ENCODE measurements at places on chromosomes 7 and 10.

DNA sequence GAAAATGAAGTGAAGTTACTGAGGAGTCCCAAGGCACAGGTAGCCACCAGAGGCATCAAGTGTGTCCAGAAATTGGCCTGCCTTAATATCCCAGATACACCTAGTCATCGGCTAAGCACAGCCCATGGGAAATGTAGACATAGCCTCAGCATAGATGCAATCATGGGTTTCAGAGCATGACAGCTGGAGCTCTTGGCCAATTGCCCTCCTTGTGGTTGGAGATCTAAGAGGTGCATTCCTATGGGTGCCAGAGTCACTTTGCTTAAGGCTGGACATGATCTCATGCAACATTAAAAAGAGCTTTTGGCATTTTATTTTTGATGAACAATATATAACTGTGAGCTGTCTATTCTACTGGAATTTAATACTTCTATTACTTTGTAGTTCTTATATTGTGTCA, 758.0 kb upstream of the LRRTM3 start:
- DNase-seq, result no peak

- DNase-seq, result no peak
Measured at GRCh38 chr10:116868722-116869121, 19.4 kb downstream of the ENO4 start.

DNA sequence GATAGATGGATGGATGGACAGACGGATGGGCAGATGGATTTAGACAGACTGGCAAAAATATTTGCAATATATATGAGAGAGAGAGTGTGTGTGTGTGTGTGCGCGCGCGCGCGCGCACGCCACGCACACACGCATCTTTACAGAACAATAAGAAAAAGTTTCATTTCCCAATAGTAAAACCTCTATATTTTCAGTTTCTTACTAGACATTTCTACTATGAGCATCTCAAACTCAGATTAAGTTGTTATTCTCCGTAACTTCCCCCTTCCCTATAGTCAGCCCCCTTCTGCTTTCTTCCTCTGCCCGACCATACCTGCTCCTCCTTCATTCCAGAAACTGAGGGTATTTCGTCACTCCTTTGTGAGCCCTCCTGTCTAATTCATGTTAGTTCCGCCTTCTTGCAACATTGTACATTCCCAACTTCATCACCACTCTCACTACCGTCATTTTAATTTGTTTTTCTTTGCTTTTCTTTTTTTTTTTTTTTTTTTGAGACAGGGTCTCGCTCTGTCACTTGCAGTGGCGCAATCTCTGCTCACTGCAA, 154.4 kb upstream of the SH2B2 start:
- DNase-seq, result no peak

DNA sequence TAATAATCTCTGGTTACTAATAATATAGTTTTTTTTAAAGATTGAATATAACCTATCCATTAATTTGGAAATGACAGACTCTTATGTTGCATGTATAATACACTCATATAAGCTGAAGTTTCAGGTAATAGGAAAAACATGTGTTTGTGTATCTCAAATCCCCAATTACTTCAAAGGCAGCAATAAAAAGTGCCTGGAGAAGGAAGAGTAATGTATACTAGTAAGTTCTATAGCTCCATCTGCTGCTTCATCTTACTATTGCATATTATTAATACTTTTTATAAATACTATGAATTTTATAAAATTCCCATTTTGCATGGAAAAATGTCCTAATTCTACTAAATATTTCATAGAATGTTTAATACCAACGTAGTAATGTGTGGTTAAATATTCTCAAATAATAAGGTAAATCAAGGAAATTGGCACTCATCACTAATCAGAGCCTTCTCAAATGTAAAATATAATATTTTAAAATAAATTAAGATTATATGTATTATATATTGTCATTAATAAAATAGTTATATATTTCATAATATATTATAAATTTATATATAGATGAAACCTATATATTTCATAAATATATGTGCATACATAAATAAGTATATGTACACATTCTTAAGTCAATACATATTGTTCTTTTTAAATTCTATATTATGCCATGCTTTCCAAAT, 311.9 kb downstream of the HGF start:
- DNase-seq, result no peak

GRCh38 chr7:22564511-22565045, 64.6 kb upstream of the STEAP1B start:
- DNase-seq, result no peak

GRCh38 chr10:26423722-26424121, 14.4 kb upstream of the APBB1IP start:
- DNase-seq, result no peak

DNA sequence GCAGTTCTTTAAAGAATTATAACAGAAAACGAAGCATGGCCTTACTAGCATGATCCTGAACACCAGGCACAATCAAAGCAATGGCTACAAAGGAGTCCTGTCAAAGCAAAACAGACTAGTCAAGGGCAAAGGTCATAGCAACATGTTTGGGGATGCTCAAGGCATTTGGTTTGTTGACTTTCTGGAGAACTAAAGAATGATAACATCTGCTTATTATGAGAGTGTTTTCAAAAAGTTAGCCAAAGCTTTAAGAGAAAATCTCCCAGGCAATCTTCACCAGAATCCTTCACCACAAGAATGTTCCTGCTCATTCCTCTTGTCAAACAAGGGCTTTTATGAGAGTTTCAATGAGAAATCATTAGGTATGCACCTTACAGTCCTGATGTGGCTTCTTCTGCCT, 95.1 kb upstream of the CPXM2 start:
- DNase-seq, result no peak

DNA sequence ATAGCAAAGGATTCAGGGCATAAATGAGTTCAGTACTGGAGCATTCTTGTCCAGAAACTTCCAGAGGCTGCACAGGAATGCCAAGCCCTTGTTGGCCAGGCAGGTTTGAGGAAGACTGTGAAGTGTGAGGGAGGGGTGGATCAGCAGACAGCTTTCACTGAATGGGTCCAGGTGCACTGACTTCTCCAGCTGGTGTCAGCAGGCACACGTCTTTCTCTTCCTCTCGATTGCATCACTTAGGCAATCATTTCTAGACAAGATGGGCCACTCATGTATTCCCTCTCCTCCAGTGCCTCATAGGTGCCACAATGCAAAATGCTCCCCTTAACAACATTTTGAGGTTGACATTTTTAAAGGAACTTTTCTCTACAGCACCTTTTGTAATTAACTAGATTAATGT, 15.6 kb upstream of the PLEKHS1 start:
- no peak for DNase-seq

DNA sequence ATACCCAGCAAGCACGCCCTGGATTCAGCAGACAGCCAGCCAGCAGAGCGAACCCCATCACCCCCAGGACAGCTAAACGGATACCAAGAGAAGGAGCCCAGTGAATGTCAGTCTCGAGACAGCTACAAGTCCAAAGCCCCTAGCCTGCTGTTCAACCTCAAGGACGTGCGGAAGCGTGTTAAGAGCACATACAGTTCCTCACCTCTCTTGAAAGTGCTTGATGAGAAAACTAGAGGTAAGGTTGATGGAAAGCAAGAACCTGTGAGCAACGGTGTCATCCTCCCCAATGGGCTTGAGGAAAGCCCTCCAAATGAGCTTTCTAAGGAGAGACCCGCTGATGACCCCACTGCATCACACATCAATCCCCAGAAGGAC, 24.9 kb downstream of the C10orf71 start:
- no peak for DNase-seq

DNA sequence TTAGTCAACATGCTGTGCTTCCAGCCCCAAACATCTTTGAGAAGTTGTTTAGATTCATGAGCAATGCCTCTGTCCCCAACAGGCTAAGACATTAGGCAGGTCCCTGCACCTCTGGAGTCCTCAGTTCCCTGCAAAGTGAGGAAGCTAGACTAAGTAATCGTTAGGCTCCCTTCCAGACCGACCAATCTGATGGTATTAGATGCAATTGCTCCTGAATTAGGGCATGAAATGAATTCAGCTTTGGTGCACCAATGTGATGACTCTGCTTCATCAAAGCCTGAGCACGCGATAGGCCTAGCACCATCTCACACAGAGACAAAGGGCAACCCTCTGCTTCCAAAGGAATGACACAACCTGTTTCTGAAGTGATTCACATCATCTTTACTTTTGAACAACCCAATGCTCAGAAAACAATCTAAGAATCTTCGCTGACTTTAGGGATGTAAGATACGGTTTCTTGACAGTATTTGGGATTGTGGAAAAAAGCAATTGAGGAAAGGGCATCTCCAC, 723 bp upstream of the TES start:
- DNase-seq, result no peak

- no peak for DNase-seq
Measured at GRCh38 chr10:67602268-67602950, 93.6 kb downstream of the CTNNA3 start.

DNA sequence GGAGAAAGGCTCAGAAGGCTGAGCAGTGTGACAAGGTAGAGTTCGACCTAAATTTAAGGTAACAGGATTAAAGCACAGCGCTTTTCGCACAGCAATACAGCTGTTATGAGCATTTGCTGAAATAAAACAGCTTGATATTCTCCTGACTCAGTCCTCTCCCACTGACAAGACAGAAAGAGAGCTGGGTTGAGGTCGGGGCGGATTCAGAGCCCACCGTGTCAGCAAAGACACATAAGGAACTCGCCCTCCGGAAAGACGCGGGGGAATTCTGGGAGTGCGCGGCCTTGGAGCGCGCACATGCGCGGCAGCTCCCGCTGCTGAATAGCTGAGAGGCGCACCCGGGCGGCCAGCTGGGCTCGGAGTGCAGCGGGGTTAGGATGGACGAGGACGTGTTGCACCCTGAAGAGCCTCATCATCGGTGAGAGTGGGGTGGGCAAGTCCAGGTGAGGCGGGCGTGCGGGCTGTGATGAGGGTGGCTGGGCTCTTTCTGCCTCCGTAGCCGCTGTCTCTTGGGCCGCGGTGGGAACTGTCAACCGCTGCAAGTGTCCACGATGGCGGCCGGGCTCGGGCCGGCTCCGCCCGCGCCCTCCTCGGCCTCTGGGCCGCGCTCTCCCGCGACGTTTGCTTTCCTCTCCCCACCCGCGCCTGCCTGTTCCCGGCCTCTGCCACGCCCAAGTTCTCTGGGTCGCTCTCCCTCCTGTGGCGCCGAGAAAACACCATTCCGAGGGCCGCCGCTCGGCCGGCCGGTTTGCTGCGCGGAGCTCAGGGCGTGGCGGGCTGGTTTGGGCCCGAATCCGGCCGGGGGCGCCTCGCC, 120.6 kb downstream of the LYZL1 start:
- DNase-seq, result no peak

- no peak for DNase-seq
Measured at GRCh38 chr7:117132321-117133120, 179.2 kb downstream of the ST7 start.

DNA sequence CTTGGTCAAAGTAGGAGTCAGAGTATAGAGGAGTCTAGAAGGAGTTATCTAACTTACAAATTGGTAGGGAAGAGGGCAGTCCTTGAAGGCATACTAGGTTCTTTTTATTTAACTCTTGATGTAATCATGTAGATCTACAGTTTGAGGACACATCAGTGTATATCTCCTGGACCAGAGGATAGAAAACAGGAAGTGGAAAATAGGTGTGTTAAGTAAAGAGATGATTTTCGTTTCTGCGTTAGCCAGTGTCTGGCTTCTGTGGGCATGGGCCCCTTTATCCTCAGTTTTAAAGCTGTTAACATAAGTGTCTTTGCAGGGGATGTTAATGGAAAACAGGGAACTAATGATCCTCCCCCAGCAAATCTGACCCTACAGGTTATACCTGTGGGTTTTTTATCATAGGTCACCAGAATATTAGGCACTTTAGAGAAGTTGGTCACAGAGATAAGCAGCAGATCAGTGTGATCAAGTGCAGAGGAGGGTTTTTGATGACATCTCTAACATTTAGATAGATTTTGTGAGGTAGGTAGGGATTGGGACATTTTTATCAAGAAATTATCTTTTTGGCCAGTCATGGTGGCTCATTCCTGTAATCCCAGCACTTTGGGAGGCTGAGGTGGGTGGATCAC, 58.6 kb upstream of the PRSS1 start:
- no peak for DNase-seq

GRCh38 chr10:105644978-105645377, 1003.9 kb downstream of the SORCS3 start:
- DNase-seq, result no peak

DNA sequence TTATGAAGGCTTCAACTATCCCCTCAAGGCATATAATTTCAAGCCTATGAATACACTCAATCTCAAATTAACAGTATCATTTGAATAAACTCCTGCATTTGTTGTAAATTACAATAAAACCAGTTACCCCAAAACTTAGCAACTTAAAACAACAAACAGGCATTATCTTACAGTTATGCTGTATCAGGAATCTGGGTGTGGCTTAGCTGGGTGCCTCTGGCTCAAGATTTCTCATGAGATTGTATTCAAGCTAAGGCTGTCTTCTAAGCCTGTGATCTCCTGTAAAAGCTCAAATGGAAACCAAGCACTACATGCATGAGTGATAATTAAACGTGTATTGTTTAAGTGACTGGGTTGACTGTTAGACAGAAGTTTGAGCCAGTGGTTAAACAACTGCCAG, 341.0 kb upstream of the PHF14 start:
- no peak for DNase-seq

DNA sequence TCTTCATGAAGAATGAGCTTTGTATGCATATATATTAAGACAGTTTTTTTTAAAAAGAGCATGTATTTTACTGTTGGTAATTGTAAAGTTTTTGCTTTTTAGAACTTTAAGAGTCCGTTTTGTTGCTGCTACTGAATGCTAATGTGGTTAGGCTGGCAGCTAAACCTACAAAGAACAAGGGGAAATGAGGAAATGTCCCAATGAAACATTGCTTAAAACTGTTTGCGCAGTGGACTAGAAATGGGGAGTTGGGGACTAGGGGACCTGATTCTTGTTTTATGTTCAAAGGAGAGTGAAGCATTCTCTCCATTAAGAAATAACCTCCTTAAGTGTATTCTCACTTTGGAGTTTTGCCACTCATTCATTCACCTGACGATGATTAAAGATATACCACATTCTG, 5.7 kb downstream of the NRF1 start:
- no peak for DNase-seq

GRCh38 chr10:126580873-126581647, 89.4 kb downstream of the C10orf90 start:
- no peak for DNase-seq

GRCh38 chr10:26467639-26468038, 29.5 kb downstream of the APBB1IP start:
- no peak for DNase-seq

DNA sequence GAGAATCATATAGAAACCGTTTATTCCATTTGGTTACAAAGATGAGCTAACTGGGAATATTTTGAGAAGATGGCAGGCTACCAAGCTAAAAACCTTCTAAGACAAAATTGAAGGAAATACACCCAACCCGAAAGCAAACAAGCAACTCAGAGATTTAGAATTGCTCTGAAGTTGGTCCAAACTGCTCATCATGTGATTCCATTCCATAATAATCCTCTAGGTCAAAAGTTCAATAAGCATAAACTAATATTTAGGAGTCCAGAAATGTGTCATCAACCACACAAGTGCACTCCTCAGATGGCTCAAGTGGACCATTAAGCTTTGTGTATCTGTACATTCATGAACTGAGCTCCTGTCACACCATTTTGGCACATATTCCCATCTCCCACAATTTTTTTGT, 28.7 kb downstream of the DGKI start:
- no peak for DNase-seq

Measured in NCI-H187 treated with DMSO at 0.1 percent for 48 hours (cell line).